ENCODE measurements at places on chromosomes 12 and 14. TPM values are rescaled to one million over a fixed set of nuclear protein-coding genes. Genes with fewer than 3 reads are reported as not detected.

GRCh38 chr14:99679543-99679942 is 4.6 kb upstream of the CYP46A1 start:
- H3K4me3 ChIP-seq, result no peak overlapping the region
- no peak for DNase-seq
- no peak overlapping the region for H3K27ac ChIP-seq
- peaks cover 6% of the 10 kb centered on the region for H3K27me3 ChIP-seq

DNA sequence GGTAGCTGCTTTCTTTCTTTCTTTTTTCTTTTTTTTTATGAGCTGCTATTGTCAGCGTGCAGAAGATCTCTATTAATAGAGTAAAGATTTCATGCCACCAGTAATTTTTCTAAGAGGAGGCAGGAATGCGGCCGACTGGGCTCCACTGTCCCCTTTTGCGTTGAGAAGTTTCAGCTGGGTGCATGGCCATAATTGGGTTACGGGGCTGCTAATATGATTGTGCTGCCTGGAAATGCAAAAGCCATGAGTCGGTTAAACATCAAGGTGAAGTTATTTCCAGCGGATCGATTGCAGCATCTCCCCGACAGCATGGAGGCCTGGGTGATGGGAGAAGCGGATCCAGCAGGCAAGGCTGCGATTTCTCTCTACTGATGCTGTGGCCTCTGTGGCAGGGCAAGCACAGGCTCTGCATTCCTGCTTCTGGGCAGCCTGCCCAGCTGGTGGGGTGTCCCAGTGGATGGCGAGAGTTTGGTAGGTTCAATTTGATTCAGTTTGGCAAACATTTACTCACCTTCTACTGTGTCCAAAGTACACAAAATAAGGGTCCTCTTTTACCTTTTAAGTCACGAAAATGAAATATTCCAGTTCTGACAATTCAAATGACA is 54.4 kb upstream of the PRMT8 start:
- H3K27ac ChIP-seq, result no peak overlapping the region
- no peak overlapping the region for H3K4me3 ChIP-seq
- no peaks in the 10 kb centered on the region for H3K27me3 ChIP-seq
- no peaks in the 10 kb centered on the region for H3K36me3 ChIP-seq
- H3K4me1 ChIP-seq, result no peaks in the 10 kb centered on the region

DNA sequence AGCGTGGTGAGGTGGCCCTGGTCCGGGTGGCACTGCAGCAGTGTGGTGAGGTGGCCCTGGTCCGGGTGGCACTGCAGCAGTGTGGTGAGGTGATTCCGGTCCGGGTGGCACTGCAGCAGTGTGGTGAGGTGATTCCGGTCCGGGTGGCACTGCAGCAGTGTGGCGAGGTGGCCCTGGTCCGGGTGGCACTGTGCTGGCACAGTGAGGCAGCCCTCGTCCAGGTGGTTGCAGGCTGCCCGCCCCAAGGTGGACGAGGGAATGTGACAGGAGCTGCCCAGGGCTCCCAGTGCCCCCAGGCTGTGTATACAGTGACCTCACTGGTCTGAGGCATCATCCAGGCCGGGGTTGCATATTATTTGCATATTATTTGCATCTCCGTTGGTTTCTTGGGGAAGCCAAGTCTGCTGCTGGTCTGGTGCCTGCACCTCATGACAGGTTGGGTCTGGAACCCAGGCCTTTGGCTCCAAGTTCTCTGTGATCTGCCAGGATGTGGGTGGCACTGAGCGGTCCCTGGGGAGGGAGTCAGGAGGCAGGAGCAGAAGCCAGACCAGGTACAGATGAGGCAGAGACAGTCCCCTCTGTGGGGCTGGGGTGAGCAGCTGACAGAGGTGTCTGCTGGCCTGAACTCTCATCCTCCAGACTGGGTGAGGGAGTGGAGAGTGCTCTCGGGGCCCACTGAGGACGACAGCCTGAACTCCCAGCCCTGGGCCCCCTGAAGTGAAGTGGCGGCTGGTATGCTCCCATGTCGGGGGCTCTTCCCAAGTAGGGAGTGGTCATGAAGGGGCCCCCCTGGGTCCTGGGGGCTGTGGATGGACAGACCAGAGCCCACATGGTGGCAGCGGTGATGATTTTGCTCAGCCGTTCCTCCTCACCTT is 79.3 kb downstream of the KIF26A start:
- no peak for DNase-seq
- H3K4me3 ChIP-seq, result no peak overlapping the region
- no peaks in the 10 kb centered on the region for H3K4me1 ChIP-seq
- H3K36me3 ChIP-seq, result no peaks in the 10 kb centered on the region
- H3K27ac ChIP-seq, result no peak overlapping the region

DNA sequence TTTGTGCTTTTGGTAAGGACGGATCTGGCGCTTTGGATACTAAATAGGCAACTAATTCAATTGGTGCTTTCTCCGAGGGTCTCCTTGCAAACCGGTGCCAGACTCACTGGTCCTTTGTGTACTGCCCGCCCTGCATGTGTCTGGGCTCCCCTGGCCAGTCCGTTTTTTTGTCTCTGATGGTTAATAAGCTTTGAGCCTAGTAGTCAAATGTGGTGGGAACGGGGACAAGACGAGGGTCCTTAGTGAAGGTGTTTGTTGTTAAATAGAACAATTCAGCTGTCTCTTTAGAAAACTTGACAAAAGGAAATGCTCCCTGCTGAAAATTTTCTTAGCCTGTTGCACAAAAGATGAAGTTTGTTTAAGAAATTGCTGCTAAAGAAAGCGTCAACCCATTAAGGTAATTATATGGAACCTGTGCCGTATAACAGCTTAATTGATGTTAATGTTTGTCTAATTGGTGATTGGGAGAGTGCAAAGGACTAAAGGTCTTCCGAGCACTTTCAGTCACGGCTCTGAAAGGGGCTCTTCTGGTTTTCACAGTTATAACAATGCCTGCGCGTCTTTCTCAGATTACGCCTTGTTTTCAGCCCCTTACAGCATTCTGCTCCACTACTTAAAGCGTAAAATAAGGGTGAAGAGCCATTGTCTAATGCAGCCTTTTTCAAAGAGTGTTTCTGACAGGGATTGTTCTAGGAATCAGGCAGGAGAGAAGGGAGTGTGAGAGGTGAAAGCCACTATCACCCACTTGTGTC is 537.4 kb downstream of the PRKD1 start:
- no peak for DNase-seq
- no peaks in the 10 kb centered on the region for H3K27me3 ChIP-seq
- no peaks in the 10 kb centered on the region for H3K4me1 ChIP-seq
- H3K4me3 ChIP-seq, result no peak overlapping the region
- no peak overlapping the region for H3K27ac ChIP-seq
- no peaks in the 10 kb centered on the region for H3K36me3 ChIP-seq

RD3L gene
- total RNA-seq, result not detected

NYNRIN gene
- 2.6 TPM for total RNA-seq

KRT76 gene
- total RNA-seq, result not detected
